Left ventricle myocardium inferior (tissue), 1 donor: ENCODE measurements at places on chromosomes 5 and 9.

- no peak for DNase-seq
These were observed 21.2 kb downstream of the TRIM14 start for GRCh38 chr9:98097836-98098235.

- peak; percentile 43 for DNase-seq
These were observed 110.4 kb upstream of the LIFR start for GRCh38 chr5:38666668-38667498.

- no peak for DNase-seq
These were observed 2.8 kb upstream of the WWC1 start for GRCh38 chr5:168288349-168289245.

DNA sequence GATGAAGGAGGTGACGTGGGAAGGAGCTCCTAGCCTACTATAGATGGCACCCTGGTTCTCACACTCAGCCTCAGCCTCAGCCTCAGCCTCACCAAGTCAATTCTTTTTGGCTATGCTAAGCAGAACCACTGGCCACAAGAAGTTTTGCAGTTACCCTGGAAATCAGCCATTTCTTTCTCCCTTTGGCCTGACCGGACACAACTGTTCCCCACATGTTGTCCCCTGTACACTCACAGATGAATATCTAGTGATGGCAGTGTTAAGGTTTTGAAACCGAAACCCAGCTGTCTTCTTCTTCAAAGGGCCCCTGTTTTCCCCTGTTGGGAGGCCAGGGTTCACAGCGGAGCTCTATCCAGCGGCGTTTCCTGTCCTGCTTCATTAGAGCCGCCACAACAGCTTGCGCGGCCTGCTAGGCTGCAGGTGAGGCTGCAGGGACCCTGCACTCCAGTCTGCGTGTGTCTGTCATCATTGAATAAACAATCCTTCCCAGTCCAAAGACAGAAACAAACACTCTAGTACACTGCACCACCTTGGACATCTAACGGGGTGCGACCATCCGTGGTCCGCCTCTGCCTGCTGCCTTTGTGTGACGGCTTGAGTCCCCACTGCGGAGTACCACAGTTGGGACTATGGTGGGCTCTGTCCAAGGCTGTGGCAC is 250.5 kb downstream of the DENND1A start:
- DNase-seq, result no peak

DNA sequence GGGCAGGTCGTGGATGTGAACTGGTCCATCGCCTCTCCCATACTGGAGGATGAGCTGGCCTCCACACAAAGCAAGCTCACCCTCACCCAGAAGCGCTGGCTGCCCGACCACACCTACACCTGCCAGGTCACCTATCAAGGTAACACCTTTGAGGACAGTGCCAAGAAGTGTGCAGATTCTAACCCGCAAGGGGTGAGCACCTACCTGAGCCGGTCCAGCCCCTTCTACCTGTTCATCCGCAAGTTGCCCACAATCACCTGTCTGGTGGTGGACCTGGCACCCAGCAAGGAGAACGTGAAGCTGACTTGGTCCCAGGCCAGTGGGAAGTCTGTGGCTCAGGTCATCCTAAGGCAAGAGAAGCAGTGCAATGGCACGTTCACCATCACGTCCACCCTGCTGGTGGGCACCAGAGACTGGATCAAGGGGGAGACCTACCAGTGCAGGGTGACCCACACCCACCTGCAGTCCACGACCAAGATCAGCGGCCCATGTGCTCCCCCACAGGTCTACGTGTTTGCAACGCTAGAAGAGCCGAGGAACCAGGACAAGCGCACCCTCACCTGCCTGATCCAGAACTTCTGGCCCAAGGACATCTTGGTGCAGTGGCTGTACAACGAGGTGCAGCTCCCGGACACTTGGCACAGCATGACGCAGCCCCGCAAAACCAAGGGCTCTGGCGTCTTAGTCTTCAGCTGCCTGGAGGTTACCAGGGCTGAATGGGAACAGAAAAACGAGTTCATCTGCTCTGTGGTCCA is 71.3 kb downstream of the INSL6 start:
- no peak for DNase-seq

- DNase-seq, result no peak
These were observed 102.7 kb upstream of the VCAN start for GRCh38 chr5:83368835-83369234.

GRCh38 chr9:71814815-71815214 is 46.5 kb upstream of the CEMIP2 start:
- DNase-seq, result no peak

GRCh38 chr5:54670281-54670680 is 152.7 kb downstream of the SNX18 start:
- DNase-seq, result no peak

- no peak for DNase-seq
These were observed 80.7 kb upstream of the MPDZ start for GRCh38 chr9:13360188-13360587.
